ENCODE measurements at places on chromosomes 3 and 15.

DNA sequence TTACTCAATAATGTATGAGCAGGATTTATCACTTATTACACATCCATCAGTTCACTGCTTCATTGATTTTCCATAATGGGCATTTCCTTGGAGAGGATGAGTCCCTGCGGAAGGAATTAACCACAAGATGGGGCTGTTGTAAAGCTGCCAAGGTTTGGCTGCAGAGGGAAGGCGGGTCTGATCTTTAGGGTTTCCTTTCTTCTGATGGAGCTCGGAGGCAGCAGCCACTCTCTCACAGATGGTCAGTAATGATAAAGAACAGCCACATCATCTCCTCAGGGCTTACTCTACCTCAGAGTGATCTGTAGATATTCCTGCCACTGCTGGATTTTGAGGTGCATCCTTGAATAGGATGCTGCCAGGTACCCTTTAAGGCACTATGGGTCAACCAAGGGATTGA is 115.2 kb downstream of the USP13 start:
- DNase-seq: no peak

- DNase-seq: no peak
These were observed 340.0 kb downstream of the TBC1D5 start for GRCh38 chr3:17402442-17402841.

GRCh38 chr15:35104526-35105147 is 19.5 kb upstream of the NANOGP8 start:
- no peak for DNase-seq

- DNase-seq: no peak
These were observed 109.5 kb downstream of the RARB start for GRCh38 chr3:25537516-25537915.

DNA sequence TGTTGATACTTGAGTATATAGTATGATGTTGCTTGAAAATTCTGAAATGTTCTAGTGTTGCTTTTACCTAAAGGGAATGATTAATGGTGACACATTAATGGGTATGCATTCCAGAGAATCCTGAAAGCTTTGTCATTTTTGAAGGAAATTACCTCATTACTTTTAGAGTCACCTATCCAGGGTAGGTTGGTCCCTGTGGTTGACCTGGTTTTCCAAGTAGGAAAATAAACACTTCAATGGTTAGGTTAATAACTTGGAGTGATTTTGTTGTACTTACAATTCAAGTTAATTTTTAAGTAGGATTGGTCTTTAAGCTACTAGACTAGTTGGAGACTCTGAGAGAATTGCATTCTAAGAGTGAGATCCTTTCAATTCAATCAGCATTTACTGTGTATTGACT is 31.0 kb downstream of the MITF start:
- DNase-seq: no peak

DNA sequence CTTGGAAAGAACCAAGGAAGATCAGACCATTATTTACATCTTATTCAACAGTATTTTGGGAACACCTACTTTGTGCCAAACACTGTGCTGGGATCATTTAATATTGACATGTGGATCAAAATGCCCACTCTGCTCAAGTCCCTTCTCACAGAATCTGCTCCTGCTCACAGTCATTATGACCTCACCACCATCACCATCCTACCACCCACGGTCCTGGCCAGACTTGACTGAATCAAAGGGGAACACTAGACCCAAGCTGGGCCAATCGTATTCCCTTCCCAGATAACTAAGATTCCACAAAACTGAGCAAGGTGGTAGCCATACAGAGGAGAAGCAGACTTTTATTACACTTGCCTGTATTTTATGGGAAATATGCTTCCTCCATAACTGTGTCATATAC is 3.4 kb upstream of the CEP152 start:
- DNase-seq: no peak

DNA sequence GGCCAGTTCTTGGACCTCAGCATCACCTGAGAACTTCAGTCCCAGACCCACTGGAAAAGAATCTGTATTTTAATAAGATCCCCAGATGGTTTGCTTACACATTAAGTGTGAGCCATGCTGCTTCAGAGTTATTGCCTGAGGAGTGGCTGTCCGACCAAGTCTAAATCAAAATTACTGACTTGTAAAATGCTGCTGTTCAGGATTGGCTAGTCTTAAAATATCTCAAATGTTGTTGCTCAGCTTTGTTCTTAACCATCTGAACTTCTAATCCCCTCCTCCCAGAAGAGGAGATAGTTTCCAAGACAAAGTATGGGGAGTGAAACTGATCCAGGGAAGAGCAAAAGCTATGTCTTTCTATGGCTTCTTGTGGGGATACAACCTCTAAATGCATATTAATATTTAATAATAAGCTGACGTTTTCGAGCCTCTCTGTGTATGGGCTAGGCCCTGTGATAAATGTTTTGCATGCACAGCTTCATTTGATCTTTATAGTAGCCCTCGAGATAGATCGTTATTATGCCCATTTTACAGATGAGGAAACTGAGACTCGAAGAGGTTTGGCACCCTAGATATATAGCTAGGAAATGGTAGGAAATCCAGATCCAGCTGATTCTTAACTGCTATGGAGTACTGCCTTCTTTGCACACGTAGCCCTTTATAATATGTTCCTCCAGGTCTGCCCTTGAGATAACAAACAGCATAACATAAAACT is 52.2 kb downstream of the DNASE1L3 start:
- no peak for DNase-seq

GRCh38 chr3:179887295-179887943 is 149.3 kb downstream of the PEX5L start:
- no peak for DNase-seq

GRCh38 chr15:77636209-77636608 is 3.5 kb upstream of the LINGO1 start:
- no peak for DNase-seq

GRCh38 chr3:139944256-139944910 is 9.4 kb downstream of the CLSTN2 start:
- DNase-seq: no peak

GRCh38 chr15:74007820-74008371 is 13.4 kb downstream of the PML start:
- no peak for DNase-seq

GRCh38 chr3:126558336-126559071 is at the start of gene C3orf22:
TSS of gene C3orf22 (minus strand) at chr3:126558932. CDS start at chr3:126553390, 5,542 bp downstream.
- no peak for DNase-seq

GRCh38 chr3:88282528-88283241 is 132.9 kb downstream of the C3orf38 start:
- no peak for DNase-seq

GRCh38 chr3:72482589-72483321 is 365.5 kb downstream of the SHQ1 start:
- DNase-seq: no peak

DNA sequence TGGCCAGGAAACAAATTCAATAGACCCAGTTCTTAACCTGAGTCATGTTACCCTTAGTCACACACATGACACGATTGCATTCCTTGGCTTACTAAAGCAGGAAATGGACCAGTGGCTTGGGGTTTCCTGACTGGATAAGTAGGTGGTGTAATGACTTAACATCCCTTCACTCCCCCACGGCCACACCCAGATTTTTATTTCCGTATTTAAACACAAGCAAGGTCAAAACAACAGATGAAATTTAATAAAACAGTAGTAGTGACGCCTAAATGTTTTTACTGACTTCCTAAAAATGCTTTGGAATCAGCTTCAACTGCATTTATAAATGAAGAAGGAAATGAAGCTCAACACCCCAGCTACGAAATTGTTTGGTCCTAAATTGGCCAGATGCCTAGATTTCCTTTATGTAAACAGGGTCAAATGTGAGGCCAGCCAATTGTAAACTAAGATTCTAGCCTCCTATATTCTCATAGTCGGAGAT is 324.3 kb downstream of the CHST2 start:
- no peak for DNase-seq

DNA sequence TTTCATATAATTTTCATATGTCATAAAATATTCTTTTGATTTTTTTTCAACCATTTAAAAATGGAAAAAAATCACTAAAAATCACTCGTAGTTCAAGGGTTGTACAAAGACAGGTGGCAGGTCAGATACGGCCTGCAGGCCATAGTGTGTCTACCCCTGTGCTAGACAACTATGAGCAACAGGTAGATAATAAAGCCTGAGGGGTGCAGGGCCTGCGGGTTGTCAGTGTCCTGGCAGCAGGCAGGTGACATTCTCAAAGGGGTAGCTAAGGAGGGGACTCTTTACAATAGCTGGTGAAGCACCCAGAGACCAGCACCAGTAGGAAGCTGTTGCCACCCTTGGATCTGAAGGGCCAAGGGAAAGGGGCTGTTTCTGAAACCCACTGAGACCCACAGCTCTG is 34.4 kb downstream of the MINAR1 start:
- no peak for DNase-seq

DNA sequence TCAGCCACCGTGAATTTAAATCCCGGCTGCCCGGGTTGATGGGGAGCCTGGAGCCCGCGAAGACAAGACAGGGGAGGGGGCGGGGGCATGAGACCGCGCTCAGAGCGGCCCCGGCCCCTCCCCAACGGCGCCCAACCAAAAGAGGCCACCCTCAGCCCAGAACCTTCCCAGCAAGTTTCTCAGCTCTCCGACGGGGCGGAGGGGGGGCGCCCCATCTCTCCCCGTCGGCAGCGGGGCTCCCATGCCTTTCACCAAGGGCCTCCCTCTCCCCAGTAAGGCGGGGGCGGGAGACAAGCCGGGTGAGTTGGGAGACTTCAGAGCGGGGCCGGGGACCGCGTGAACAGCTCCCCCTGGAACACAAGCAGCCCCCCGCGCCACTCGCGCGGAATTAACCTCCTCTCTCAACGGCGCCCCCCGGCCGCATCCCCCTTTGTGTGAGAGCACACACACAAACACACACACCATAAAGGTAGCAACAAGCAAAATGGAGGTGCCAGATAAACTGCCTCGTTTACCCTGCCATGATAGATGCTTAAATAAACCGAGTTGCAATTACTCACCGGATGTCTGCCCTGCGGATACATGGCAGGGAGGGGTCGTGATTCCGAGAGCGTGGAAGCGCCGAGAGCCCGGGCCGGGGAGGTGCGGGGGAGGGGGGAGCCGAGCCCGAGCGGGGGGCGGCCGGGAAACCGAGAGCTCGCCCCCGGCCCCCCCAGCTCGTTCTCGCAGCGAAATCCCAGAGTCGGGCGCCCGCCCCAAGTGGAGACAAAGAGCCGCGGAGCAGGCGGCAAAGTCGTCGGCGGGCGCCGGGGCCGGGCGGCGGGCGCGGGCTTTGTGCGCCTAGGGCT is 1.3 kb downstream of the TLE3 start:
- no peak for DNase-seq

GRCh38 chr3:193522473-193522872 is 32.2 kb downstream of the ATP13A4 start:
- DNase-seq: no peak

- no peak for DNase-seq
These were observed 26.4 kb downstream of the RBM6 start for GRCh38 chr3:49966233-49966942.

- no peak for DNase-seq
These were observed 164.6 kb upstream of the MCTP2 start for GRCh38 chr15:94066811-94067210.

GRCh38 chr15:53831907-53832770 is 72.7 kb upstream of the WDR72 start:
- no peak for DNase-seq

GRCh38 chr3:13690636-13691035 is 141.7 kb downstream of the FBLN2 start:
- DNase-seq: no peak

GRCh38 chr3:184565421-184566211 is 4.0 kb downstream of the EPHB3 start:
- no peak for DNase-seq

- DNase-seq: no peak
These were observed 361.5 kb upstream of the DPH6 start for GRCh38 chr15:35907511-35907910.

DNA sequence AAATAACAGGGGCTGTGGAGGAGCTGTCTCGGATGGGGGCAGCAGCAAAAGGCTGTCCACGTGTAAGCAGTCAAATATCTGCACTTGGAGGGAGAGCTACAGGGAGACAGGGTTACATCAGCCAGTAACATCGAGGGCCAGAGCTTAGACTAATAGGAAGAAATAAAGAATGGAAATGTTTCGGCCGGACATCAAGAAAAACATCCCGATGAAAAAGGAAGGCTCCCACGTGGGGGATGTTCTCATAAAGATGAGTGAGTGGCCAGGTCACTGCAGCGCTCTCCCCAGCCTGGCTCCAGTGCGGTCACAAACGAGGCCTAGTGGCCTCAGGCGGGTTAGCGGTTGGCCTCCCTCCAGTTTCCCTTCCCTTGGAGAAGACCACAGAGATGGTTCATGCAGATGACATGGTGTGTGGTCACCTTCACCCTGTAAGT is 56.1 kb upstream of the WNT5A start:
- DNase-seq: no peak

DNA sequence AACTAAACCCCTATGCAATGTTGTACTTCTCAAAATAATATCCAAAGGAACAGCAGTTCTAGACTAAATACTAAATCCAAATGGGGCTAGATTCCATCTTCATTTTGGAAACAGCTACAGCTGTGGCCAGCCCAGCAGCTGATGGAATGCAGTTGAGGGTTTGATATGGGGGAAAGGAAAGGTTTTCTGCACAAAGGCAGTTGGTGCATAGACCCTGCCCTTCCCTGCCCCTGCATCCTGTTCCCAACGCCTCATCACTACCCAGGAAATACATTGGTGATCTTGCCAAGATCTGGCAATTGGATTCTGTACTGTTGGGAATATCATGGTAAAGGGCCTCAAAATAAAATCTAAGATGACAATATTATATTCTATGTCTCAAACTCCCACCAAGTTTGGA is 43.9 kb downstream of the DTWD1 start:
- no peak for DNase-seq

GRCh38 chr3:18751514-18751913 is 326.4 kb upstream of the SATB1 start:
- DNase-seq: no peak

DNA sequence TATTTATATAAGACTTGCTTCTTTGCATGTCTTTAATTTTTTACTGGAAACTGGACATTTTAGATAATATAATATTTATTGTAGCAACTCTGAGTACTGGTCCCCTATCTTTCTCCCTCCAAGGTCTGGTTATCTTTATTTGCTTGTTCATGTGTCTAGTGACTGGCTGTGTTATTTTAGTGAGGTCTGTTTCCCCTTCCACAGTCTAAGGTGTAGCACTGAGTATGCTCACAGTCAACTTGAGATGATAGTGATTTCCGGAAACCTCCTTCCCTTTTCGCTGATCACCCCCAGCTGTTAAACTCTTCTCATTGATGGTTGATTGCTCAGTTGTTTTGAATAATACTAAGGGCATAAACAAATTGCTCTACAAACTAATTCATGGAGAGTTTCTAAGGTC is 37.0 kb downstream of the PCNP start:
- no peak for DNase-seq

DNA sequence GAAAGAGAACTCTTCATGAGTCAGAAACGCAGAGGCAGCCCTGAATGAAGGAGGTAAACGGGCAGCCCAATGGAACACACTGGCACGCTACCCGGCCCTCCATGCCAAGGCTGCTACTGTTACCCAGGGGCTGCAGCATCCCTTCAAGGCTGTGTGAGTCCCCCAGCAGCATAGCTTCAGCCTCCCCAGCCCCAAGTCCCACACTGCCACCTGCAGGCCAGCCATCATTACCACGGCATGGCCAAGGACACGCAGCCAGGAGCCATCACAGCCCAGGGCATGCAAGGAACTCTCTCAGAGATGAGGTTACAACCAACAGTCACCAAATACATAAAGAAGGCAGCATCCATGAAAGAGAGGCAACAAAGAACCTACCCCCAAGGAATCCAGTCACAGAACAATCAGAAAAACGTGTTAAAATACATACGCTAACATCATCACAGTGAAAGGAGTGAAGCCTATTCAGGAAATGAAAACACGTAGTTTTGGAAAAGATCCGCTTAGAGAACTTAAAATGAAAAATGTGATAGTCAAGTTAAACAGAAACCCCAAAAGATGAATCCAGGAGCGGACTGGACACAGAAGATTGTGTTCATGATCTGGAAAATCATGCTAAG is 22.4 kb downstream of the PLA2G4F start:
- DNase-seq: no peak

Measured in cerebellar nuclear complex (tissue), 1 donor.